ENCODE measurements at places on chromosomes 3 and 15. TPM values are rescaled to one million over a fixed set of nuclear protein-coding genes. Genes with fewer than 3 reads are reported as not detected.

GRCh38 chr3:99929745-99930139, 112.1 kb downstream of the CMSS1 start:
- DNase-seq: no peak

GRCh38 chr15:31265090-31265870, 61.4 kb upstream of the KLF13 start:
- peak; percentile 84 for DNase-seq

DNA sequence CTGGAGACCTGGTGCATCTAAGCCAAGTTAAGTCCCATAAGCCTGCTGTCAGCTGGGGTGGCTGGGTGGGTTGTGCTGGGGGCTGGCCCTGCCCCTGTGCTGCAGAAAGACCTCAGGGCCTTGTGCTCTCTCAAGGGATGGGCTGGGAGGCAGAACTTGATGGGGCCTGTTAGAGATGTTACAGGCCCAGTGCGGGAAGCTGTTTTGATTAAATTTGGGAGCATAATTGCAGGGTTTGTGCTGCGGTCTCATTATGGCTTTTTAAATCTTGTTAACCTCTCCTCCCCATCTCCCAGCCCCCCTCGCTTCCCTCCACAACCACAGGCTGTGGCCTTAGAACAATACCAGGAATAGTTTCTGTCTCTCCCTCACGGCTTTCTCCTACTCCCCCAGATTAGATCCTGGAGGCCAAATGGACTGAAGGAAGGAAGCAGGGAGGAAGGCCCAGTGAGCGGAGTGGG, 87.6 kb upstream of the TLE3 start:
- no peak for DNase-seq

GRCh38 chr3:109115451-109115850, 2.5 kb downstream of the MORC1 start:
- no peak for DNase-seq

DNA sequence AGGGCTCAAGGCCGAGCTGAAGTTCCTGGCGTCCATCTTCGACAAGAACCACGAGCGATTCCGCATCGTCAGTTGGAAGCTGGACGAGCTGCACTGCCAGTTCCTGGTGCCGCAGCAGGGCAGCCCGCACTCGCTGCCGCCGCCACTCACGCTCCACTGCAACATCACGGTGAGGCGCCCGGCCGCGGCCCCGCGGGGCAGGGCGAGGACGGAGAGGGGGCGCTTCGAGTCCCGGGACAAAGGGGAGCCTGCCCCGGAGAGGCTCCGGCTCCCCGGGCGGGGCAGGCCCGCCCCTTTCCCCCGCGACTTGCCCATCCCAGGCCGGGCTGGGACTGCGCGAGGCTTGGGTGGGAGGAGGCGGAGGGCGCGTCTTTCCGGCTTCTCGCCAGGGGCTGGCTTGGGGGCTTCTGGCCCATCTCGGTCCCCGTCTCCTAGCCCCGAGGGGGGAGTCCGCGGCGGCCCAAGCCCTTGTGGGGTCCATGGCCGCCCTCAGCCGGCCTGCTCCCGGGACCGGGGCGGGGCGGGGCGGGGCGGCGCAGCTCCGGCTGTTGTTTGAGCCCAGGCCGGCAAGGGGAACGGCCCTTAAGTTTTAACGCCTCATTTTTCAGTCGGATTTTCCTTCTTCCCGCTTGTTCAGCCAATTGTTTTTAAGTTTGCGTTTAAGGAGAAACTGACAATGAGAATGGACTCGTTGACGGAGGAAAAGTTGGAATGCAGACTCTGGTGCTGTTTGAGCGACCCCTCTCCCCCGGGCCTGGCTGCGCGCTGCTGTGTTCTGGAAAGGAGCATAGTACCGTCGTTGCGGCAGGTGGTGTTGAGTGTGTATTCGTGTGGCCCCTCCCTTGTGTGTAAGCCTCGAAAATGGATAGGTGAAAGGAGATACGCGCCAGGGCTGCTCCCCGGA, 683 bp downstream of the UBE2Q2 start:
- peak; percentile 64 for DNase-seq

- DNase-seq: no peak
Measured at GRCh38 chr3:144774897-144775296, 803.3 kb downstream of the DIPK2A start.

DNA sequence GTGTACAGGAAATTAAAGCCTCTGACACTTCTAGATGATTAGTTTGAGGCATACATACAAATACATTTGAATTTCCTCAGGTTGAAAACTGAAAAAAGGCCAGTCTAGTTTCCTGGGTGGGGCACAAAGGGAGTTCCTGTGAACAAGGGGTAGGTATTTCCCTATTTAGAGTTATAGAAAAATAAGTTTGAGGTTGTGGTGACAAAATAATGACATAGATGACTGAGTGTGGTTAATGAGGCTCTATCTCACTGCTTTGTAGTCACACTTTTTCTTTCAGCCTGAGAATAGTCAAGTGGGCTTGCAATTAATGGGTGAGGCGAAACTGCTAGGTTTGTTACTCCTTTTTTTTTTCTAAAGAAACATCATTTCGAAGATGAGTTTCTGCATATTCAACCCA, 4.3 kb downstream of the SLCO3A1 start:
- DNase-seq: peak; percentile 80

GRCh38 chr15:90062462-90062932, 39.8 kb downstream of the IDH2 start:
- peak; percentile 62 for DNase-seq

- no peak for DNase-seq
Measured at GRCh38 chr3:54122324-54123002, at the start of gene CACNA2D3. Gene CACNA2D3, plus strand, starts transcription at chr3:54122552.

- DNase-seq: no peak
Measured at GRCh38 chr15:84001037-84001436, 234.5 kb upstream of the GOLGA6L4 start.

- no peak for DNase-seq
Measured at GRCh38 chr3:54965746-54966145, 37.9 kb upstream of the LRTM1 start.

DNA sequence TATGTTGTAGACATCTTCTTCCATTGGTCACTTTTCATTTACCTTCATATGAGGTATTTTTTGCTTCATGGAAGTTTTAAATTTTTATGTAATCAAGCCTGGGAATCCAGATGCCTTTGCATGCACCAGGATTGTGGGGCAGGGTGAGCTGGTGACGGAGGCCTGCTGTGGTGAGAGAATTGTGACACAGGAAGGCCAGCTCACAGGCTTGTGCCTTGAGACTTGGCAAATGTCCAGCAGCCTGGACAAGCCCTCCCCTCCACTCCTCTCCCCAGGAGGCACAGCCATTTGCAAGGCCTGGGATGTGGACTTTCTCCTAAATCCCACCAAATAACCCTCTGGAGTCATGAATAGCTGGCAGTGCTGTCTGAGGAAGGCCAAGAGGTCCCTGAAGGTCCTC, 67.4 kb downstream of the RHCG start:
- no peak for DNase-seq

- DNase-seq: no peak
Measured at GRCh38 chr3:133944641-133945380, 49.1 kb upstream of the RAB6B start.

GRCh38 chr3:71447197-71447596, 136.3 kb downstream of the FOXP1 start:
- no peak for DNase-seq

DNA sequence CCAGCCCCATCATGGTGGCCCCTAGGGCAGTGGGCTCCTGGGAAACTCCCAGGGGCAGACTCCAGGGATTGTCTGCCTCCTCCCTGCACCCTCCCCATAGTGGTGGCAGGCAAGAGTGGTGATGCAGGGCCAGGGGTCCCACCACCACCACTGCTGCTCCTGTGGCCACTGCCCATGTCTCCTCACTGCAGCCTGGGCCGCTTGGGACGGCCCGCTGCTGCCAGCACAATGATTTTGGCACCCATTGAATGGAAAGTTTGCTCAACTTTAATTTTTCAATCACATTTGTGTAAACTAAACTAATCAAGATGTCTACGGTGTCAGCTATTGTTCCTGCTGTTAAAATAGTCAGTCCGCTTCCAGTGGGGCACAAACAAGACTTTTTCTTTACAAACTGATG, 92.1 kb upstream of the TNFSF10 start:
- no peak for DNase-seq

DNA sequence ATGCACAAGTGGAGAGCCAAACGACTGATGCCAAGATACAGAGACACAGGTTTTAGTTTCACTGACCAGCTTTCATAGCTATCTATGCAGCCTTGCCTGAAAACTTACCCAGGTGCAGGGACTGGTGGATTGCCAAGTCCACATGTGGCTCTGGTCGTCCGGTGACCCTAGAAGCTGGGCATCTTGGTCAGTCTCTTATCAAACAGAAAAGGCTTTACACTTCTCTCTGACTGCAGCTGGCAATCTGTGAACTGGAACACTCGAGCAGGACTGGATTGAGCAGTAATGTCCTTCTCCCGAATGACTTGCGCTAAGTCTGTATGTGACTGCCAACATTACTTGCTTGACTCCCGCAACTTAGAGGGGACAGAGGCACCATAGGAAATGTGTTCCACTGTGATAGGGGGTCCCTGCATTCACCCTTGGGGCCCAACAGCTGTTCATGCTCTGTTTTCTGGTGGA, 63.0 kb upstream of the SIAH2 start:
- DNase-seq: no peak

DNA sequence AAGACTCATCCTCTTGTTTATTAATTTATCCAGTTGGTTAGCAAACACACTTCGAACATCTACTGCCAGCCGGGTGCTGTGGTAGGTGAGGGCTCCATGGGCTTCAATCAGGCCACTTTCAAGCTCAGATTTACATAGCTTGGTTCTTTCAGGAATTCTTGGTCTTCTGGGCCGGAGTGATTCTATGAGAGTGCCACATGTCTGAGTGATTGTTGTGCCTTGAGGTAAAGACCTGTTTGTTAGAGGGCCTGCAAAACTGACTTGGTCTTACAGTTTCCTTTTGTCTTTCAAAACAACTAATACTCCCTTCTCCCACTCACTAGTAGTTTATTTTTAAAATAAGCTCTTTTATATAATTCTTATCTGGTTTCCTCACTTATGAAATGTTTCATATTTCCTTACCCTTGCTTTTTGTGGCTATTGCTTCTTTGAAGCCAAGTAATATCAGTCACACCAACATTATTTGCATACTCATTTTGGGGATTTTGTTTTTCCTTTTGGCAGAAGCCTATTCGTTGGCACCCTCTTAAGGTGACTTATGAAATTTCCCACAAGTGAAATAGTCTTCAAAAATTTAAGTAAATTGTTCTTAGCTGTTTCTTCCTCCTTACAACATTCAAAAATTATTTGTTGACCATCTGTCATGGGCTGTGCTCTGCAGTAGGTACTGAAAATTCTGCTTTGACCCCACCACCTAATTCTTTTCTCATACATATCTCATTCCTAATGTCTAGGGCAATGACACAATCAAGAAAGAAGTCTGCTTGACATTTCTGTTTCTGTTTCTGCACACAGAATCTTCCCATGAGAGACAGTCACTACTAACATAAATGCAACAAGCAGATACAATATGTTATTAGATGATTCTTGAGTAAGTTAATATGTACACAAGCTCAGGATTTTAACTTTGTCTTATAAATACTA, 120.2 kb downstream of the LRRC28 start:
- no peak for DNase-seq

DNA sequence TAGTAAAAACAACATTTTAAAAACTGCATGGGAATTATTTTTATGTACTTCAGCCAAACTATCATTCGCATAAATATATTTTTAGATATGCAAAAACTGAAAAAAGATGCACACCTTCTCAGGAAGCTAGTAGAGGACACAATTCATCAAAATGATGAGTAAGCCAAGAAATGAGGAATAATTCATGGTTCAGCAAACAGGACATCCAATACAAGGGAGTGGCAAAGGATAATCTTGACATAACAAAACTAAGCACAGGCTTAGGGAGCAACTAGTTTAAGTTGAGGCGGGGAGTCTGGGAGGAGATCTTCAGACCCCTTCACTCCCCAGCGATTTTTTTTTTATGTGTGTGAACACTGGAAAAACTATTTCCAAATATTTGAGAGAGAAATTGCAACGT, 93.7 kb downstream of the ZNF280D start:
- DNase-seq: no peak

- no peak for DNase-seq
Measured at GRCh38 chr3:171250444-171250843, 209.8 kb downstream of the TNIK start.

DNA sequence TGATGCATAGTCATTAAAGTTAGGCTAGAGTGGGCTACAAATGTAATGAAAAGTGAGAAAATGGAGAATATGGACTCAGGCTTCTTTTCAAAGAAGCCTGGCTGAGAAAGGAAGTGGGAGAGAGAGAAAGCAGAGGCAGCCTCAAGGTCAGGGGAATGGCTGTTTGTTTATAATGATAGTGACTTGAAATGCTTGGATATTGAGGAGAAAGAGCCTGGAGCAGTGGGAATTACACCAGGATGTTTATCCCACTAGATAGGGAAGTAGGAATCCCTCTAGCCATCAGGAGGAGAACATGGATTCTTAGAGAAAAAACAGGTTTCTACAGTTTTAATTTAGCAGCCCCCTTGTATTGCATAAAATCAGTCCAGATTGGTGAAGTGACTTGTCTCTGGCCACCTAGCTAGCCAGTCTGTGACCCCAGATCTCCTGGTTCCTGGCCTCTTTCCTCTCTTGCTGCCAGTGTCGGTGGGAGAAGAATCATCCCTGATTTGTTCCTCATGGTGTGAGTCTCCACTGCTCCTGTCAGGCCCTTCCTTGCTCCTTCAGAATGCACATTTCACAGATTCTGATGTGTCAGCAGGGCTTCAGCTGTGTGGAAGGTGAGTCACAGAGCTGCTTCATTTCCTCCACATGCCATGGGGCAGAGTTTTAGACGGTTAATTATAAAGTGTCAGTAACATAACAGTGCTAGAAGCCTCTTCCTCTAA, 32.9 kb downstream of the SEMA6D start:
- DNase-seq: no peak

- no peak for DNase-seq
Measured at GRCh38 chr3:190320594-190321362, 1.5 kb downstream of the CLDN1 start.

DNA sequence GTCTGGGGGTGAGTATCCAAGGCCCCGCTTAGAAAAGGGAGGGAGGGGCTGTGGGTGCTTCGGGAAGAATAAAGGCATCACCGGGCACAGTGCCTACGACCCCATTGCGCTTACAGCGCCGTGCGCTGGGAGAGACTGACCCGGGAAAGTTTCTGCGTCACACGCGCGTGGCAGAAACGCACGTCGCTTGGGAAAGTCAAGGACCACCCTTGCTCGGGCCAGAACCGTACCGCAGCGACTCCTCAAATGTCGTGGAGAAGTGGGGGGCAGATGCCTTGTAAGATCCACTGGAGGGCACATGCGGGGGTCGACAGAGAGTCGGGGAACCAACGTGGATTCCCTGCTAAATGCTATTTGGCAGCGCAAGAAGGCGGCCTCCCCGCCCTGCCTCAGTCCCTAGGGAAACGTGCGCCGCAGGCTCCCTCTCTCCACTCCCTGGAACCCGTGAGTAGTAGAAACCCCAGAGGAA, 2.4 kb downstream of the ADAMTS9 start:
- DNase-seq: no peak

Gene RHOV
- 0.63 TPM for total RNA-seq

Gene P2RY13
- total RNA-seq: not detected

Gene USP19
- total RNA-seq: 69.4 TPM

Gene RPS27L
- total RNA-seq: 60.3 TPM

Gene HESX1
- 6.0 TPM for total RNA-seq

Gene CKMT1B
- 3.8 TPM for total RNA-seq

Gene TUSC7
- total RNA-seq: not detected
